CD4-positive, alpha-beta T cell treated with Interleukin-17A for 1 hour (primary cell): ENCODE measurements at places on chromosomes 2 and 18.

DNA sequence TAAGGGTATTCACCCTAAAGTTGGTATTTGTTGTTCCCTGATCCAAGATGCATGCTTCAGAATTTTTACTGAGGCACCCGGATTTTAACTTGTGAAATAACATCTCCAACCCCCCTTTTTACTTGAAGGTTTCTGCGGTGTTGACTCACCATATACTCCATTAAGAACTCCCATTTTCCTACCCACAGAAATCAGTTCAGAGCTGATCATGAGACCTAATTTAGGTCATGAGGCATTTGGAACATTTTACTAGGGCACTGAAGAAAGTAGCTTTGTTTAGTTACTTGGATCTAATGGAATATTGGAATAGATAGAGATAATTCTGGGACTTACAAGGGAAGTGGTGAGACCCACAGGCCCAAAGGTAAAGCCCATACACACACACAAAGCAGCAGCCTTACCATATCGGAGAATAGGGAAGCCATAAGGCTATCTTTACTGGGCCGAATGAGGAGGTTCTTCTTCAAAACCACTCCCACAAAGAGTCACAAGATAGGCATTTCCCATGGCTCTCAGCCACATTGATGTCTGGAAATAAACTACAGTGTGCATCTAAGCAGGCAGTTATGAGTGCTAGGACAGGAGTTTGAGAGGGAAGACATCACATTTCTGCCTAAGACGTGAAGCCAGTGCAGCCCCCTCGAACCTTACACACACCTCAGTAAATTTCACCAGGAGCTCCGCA is 681.0 kb upstream of the LRRTM4 start:
- no peak for DNase-seq

DNA sequence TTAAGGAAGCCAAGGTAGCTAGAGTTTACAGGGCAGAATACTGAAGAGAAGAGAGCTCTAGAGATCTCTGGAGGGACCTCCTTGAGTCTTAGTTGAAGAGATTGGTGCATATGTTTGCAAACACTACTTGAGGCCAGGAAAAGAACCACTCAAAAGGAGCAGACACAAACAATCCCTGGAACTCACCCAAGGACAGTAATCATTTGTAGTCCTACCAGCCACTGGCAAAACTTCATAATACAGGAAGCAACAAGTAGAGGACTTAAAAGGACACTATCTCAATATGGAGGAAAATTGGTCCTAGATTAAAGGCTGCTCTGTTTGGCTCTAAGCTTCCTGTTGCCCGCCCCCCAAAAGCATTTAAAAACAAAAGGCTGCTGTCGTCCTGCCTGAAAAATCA is 46.9 kb upstream of the UBXN4 start:
- DNase-seq: no peak

DNA sequence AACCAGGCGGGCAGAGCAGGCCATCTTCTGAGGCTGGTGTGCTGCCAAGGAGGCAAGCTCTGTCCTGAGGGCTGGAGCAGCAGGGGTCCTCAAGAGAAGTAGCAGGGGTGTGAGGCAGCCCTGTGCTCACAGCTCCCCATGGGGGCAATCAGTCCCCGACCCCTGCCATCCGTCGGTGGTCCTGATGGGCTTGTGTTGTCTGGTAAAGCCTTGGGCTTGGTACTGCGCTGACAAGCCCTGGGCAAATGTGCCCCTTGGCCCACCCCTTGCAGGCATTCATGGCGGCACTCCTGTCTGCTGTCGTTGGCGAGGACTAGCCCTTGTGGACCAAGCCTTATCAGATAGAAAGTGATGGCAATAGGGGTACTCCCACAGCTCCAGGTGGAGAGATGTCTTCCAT is 22.6 kb upstream of the SCLY start:
- no peak for DNase-seq

GRCh38 chr18:6368017-6368416 is 46.7 kb downstream of the L3MBTL4 start:
- no peak for DNase-seq

- DNase-seq: no peak
Observed at GRCh38 chr2:171595456-171595855, 73.2 kb downstream of the CYBRD1 start.

DNA sequence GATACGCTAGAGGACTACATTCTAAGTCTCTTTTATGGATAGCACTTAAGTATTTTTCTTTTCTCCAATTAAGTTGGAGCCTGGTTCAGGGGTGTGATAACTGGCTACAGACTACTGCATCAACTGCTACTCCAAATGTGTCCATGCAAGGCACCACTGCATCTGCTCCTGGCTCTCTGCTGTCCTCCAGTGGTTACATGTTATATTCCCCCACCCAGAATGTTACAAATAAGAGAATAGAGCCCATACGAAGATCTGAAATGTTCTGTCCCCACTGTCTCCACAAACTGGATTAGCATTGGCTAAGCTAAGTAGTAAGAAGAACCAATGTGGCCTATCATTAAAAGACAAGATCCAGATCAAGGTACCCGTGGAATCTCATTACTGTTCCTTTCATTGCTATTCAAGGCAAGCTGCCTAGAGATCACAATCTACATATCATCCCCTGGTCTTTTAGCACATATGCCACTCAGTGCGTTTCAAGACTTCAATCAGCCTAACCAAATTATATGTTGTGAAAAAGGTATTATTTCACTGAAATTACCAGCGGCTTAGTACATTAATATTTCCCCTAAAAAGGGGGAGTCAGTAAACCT is 308.3 kb upstream of the SLC8A1 start:
- DNase-seq: no peak

GRCh38 chr18:13175754-13176210 is 42.8 kb upstream of the LDLRAD4 start:
- DNase-seq: no peak

GRCh38 chr2:54866868-54867267 is 143.4 kb downstream of the EML6 start:
- DNase-seq: no peak

DNA sequence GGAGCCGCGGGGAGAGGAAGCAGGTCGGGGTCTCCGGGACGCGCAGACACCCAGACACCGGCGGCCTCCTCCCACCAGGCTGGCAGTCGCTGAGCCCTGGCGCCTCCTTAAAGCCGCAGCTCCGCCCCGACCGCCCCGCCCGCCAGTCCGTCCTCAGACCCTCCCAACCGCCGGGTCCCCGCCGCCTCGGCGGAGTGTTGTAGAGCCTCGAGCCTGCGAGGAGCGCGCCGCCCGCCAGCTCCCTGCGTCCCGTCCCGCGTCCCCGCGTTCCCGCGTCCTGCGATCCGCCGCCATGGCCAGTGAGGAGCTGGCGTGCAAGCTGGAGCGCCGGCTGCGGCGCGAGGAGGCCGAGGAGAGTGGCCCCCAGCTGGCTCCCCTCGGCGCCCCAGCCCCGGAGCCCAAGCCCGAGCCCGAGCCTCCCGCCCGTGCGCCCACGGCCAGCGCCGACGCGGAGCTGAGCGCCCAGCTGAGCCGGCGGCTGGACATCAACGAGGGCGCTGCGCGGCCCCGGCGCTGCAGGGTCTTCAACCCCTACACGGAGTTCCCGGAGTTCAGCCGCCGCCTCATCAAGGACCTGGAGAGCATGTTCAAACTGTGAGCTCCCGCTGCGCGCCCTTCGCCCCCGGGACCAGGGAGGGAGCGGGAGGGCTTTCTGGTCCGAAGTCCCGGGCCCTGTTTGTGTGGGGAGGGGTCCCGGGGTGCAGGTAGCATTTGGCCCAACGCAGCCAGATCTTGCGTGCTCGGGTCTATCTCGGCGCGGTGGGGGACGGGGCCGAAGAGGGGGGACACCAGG is at the start of gene EFHD1:
Gene EFHD1, plus strand, starts transcription at position 192 of the 793 bp plus-strand sequence. Its CDS starts 101 bp downstream, at position 293.
- DNase-seq: peak; percentile 42

GRCh38 chr2:143356336-143356735 is 227.1 kb downstream of the ARHGAP15 start:
- no peak for DNase-seq

DNA sequence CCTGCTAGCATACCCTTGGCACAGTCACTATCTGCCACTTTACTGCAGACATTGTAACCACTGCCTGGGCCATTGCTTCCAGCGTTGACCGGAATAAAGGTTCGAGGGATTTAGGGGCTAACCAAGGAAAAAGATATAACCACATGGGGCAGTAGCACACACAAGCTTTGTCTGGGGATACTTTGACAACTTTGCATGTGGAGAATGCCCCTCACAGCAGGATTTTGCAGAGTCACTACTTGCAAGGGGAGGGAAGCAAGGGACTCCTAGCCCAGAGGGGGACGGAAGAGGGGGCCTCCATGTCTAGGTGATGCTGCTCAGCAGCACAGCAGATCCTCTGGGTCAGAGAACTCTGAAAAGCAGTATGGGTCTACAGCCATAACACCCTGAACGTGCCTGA is 138.7 kb downstream of the SPP2 start:
- no peak for DNase-seq

- no peak for DNase-seq
Observed at GRCh38 chr2:95531254-95531771, 46.8 kb upstream of the TRIM43B start.

DNA sequence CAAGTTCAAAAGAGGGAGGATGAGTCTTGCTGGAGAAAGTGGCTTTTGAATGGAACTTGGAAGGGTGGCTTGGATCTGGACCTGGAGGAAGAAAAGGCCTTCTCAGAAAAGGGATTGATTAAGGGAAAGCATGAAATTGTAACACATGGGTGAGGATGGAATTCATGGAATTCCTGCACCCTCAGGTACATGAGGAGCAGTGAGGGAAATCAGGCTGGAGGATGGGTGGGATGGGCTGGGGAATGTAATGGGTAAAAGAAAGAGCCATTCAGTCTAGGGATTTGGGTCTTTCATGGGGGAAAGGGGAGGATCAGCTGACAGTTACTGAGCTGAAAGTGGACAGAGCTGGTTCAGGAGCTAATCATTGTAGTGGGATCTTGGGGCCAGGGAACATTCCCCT is 51.2 kb upstream of the HAAO start:
- DNase-seq: no peak

DNA sequence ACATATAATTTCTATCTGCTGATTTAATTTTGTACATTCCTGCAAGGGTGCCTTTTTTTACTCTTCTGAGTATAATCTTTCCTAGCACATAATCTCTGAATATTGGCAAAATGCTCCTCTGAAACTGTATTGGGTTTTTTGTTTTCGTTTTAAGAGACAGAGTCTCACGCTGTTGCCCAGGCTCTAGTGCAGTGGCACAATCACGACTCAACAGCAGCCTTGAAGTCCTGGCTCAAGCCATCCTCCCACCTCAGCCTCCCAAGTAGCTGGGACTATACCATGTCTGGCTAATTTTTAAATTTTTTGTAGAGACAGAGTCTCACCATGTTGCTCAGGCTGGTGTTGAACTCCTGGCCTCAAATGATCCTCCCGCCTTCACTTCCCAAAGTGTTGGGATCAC is 104.9 kb downstream of the SPTBN1 start:
- DNase-seq: no peak

DNA sequence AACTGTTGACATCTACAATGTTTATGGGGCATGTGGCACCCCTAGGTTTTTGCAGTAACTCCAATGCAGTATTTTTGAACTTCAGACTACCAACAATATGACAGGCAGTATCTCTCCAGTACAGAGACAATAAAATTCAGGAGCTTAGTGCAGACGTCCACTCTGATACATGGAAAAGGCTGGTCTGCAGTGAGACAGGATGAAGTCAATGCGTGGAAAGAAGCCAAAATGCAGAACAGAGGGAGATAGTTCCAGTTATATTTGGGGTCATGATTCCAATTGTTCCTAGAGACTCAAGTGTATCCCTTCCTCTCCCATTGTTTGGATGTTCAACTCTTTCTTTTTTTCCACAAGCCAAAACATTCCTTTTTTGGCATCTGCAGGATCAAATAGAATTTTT is 18.7 kb upstream of the SMAD2 start:
- DNase-seq: no peak

DNA sequence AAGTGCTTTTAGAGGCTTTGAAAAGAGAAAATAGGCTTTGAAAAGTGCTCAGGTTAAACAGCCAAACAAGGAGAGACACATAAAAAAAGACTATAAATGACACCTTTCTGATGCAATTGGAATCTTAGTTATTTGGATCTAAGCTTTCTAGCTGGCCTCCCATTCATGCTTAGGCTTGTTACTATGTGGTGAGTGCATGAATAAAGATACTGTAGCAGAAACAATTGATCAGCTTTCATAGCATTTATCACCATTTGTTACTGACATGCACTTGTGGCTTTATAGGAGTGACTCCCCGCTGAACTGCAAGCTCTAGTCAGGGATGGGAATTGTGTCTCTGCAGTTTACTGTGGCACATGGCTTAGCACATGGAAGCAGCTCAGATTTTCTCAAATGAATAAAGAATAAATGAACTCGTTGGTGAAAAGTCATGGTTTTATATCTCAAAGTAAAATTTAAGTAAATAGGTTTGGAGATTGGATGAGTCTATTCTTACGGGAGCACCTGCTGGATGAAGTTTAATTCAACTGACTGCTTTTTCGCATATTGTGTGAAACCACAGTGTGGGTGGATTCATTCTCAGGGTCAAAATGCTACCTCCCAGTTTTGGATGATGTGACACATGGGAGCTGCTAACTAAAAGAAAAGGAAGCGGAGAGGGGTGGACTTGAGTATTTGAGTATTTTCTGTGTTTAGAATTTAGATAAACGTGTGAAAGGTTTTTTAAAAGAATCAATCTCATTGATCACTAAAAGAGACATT is 91.1 kb upstream of the NOL4 start:
- no peak for DNase-seq

- no peak for DNase-seq
Observed at GRCh38 chr2:136787970-136788369, 22.6 kb downstream of the THSD7B start.

DNA sequence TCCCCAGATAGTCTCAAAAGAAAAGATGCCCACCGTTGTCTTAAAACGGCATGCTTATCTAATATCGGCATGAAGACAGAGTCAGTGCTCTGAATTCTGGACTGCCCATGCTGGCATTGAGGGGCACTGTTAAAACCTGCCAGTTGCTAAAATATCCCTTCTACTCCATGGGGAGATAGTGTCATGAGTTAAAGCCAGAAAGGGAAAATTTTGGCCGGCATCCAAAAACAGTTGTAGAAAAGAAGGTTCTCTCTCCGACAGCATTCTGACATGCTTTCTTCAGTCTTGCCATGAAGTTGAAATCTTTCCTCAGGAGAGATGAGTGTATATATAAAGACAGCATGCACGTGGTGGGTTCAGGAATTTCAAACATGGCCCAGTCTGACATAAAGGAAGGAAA is 401.3 kb upstream of the PIK3C3 start:
- DNase-seq: no peak

GRCh38 chr2:37797081-37797480 is 125.6 kb upstream of the CDC42EP3 start:
- DNase-seq: no peak

DNA sequence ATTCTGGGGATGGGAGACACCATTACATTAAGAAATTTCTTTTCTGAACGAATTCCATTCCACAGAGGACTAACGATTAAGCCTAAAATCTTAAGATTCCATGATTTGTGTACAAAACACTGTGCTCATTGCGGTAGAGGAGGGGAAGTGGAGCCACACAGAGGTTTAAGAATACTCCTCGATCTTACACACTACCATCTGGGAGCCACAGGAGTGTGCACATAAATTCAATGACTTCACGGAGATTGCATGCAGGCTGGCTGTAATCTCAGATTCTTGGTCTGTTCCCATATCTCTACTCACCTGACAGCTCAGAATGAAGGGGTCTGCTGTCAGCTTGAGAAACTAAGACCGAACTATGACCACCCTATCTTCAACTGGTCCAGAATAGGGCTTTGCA is 762 bp downstream of the VPS4B start:
- DNase-seq: no peak
